ENCODE measurements at places on chromosomes 11 and 22. TPM values are rescaled to one million over a fixed set of nuclear protein-coding genes. Genes with fewer than 3 reads are reported as not detected.

Gene RHOD
- 21.1 TPM for total RNA-seq

- no peak for DNase-seq
These were observed 39.7 kb upstream of the MMP12 start for GRCh38 chr11:102914238-102915043.

- no peak for DNase-seq
These were observed 31.9 kb downstream of the FBLN1 start for GRCh38 chr22:45534339-45535192.

- DNase-seq, result no peak
These were observed 113.9 kb downstream of the KIRREL3 start for GRCh38 chr11:126886636-126887035.

DNA sequence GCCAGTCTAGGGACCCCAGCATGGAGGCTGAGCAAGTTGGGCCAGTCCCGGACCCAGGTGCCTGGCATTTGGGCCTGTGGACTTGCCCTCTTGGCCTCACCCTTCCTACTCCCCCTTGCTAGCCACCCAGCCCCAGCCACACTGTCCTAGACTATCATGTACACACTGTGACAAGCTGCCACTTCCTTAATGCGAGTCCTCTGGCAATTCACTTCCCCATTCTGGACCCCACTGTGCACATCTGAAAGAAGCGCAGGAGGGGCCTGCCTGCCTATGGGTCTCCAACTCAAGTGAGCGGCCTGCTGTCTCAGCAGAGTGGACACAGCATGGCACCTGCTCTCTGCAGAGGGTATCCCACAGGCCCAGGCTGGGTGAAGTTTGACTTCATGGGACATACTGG lies 68.5 kb upstream of the LMO1 start:
- no peak for DNase-seq

DNA sequence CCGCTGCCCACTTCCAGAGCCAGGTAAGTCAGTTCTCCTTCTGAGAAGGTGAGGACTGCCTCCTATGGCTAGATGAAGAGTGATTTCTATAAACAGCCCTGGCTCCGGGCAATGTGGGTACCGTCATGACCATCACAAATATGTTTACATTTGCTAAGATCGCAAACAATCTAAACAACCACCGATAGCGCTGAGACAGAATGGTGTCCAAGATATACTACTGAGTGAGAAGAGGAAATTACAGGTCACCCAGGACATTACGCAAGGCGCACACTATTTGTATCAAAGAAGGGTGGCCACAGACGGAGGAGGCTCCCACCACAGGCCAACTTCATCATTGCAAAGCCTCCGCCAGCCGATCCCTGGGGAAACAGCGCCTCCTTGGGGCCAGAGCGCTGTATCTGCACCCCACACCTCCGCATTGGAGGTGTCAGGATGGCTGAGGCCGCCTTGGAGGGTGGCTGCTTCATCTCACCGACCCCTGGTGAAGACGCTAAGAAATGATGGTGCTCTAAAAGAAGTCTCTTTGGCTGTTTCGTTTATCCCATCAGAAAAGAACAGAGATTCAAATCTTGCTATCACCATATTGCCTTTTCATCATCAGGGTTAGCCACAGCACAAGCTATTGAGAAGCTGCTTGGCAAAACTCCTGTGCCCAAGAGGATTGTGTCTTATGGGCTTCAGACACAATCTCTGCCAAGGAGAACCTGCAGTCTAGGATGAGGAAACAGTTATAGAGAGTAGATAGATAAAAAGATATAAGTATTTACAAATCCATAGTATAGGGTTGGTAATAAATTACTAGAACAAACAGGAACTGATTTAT lies 12.3 kb upstream of the ASRGL1 start:
- peak; percentile 50 for DNase-seq
